ENCODE measurements at places on chromosomes 5 and 9.

- no peak for DNase-seq
Measured at GRCh38 chr5:121399879-121400278, 451.8 kb upstream of the FTMT start.

- no peak for DNase-seq
Measured at GRCh38 chr5:138961221-138961620, 86.1 kb upstream of the LRRTM2 start.

DNA sequence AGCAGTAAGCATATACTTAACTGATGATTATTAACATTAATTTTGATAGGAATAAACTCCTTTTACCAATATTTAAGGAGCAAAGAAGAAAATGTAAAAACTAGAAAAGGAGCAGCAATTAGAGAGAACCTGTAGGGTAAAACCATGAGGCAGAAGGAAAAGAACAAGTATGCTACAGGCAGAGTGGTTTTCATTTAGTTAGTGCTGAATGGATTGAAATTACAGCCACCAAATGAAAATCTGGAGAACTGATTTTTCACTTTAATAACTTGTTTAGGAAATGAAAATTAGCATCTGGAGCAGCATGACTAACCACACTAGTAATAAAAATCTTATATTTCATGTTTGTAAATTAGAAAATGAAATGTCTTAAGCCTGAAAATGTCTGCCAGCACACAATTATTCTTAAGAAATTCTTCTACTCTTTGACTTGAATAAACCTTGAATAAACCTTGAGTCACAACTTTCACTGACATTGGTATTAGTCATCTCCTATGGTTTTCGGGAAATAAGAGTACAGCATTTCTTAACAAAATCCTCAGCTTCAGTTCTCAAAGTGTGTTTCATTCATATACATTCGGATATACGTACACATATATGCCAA lies 1504.9 kb upstream of the C9orf72 start:
- DNase-seq, result no peak

DNA sequence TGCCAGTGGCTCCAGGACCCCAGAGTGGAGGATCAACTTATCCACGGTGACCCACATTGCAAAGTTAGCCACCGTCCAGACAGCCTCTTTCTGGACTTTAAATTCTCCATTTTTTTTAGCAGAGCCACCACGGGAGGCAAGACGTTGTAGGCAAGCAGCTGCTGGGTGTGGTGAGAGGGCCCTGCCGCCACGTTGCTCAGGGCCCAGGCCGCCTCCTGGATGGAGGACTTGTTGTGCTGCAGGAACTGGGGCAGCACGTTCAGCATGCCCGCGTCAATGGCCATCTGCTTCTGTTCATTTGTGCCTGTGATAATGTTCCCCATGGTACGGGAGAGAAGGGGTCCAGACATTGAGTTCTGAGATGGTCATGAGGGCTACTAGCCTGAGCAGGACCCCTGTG lies 114.3 kb upstream of the POC5 start:
- DNase-seq, result no peak

- DNase-seq, result peak; percentile 63
Measured at GRCh38 chr5:180080486-180081280, 9.1 kb upstream of the RNF130 start.

DNA sequence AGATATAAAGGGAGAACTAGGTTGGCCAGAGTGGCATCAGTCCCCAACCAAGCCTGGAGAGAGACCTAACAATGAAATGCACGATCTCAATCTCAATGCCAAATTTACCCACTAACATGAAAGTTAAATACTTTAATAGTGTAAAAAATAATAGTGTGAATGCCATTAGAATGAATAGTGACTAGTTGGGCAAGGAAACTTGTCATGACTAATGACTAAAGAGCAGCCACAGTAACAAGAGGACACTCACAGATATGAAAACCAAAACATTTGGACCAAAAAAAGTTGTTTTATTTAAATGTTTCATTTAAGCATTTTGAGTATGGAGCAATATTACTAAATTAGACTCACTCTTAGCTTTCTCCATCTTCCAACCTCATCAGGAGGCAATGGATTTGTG lies 1853.8 kb downstream of the EFNA5 start:
- no peak for DNase-seq

GRCh38 chr5:133821311-133821741 lies 147.1 kb downstream of the C5orf15 start:
- DNase-seq, result no peak

DNA sequence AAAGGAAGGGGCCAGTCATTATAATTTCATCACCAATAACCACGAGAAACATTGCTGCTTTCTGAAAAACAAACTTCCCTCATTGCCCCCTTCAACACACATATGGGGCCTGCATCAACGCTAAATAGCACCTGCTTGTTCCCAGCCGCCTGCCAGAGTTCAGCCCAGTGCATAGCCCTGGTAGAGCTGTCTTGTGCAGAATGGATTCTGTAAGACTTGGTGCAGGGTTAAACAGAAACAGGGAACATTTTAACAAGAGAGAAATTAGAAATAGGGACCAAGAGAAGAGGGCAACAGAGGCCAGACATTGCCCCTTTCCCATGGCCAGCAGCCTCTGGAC lies 56.7 kb downstream of the UBE2QL1 start:
- no peak for DNase-seq

GRCh38 chr9:93826905-93827544 lies 128.1 kb downstream of the BARX1 start:
- no peak for DNase-seq

GRCh38 chr9:105278751-105279150 lies 34.3 kb downstream of the SLC44A1 start:
- no peak for DNase-seq

GRCh38 chr9:1047591-1048230 lies 2.4 kb upstream of the DMRT2 start:
- peak; percentile 32 for DNase-seq

DNA sequence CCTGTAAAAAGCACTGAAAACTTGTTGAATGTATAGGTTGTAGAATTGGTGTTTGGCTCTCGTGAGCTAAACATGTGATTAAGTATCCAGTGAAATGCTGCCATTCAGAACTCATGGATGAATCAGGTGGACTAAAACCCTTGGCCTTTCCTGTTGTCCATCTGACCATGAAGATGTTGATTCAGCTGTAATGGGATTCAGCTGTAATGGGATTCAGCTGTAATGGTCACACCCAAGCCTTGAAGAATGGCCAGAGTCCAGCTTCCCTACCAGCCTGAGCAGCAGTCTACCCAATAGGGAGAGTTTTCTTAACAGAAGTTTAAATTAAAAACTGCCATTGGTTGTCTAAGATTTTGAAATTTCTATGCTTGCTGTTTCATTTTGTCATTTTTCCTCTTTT lies 18.1 kb downstream of the MAMDC2 start:
- DNase-seq, result no peak

GRCh38 chr9:90287567-90288274 lies 354.9 kb downstream of the DIRAS2 start:
- no peak for DNase-seq

Data from stimulated activated CD8-positive, alpha-beta memory T cell treated with anti-CD3 and anti-CD28 coated beads, Interleukin-4, amount 100 ng/mL, for 48 hours (primary cell).